ENCODE measurements at places on chromosomes 1 and 21. TPM values are rescaled to one million over a fixed set of nuclear protein-coding genes. Genes with fewer than 3 reads are reported as not detected.

The LYPD8 gene
- not detected for total RNA-seq

- DNase-seq = no peak
- no peak overlapping the region for H3K4me3 ChIP-seq
- H3K4me1 ChIP-seq = no peaks in the 10 kb centered on the region
- no peaks in the 10 kb centered on the region for H3K27me3 ChIP-seq
Measured at GRCh38 chr1:245874942-245875580, 632.0 kb downstream of the SMYD3 start.

The EDN2 gene
- total RNA-seq = not detected

- H3K27ac ChIP-seq = no peak overlapping the region
- no peaks in the 10 kb centered on the region for H3K4me1 ChIP-seq
- H3K4me3 ChIP-seq = no peak overlapping the region
- no peak for DNase-seq
Measured at GRCh38 chr1:37257646-37258045, 216.7 kb upstream of the ZC3H12A start.

The FMO4 gene
- 3.0 TPM for total RNA-seq

DNA sequence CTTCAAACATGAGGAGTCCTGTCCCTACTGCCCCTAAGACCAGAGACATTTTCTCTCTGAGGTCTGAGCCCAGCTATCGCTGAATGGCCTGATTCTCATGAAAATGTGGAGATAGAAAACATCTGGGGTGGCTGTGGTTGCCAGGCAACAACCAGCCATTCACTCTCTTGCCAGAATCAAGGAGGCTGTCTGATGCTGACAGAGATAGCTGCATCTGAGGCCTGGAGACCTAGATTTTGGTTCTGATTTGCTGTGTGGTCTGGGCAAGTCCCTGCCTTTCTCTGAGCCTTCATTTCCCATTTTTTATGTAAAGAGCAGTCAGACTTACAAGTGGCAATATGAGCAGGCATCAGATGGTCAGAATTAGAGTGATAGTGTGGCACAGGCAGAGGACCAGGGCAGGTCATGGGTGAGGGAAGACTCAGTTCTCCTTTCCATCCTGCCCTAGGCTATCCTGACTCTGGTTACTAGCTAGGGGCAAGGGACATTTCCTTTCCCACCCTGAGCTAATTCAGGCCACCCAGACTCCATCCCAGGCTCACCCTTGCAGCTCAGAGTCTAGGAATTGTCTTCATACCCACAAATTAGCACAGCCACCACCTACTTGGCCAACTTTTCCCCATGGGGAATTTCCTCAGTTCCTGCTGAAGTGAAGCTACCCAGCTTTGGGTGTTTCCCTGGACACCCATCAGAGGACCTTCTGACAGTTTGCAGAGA lies 20.0 kb upstream of the RNF19B start:
- H3K4me3 ChIP-seq = peak overlapping the region; percentile 9
- H3K27ac ChIP-seq = peak overlapping the region; percentile 69
- DNase-seq = no peak
- no peaks in the 10 kb centered on the region for H3K36me3 ChIP-seq
- no peaks in the 10 kb centered on the region for H3K27me3 ChIP-seq
- peaks cover 66% of the 10 kb centered on the region for H3K4me1 ChIP-seq
